ACHN (cell line): ENCODE measurements at places on chromosomes 16 and 17.

DNA sequence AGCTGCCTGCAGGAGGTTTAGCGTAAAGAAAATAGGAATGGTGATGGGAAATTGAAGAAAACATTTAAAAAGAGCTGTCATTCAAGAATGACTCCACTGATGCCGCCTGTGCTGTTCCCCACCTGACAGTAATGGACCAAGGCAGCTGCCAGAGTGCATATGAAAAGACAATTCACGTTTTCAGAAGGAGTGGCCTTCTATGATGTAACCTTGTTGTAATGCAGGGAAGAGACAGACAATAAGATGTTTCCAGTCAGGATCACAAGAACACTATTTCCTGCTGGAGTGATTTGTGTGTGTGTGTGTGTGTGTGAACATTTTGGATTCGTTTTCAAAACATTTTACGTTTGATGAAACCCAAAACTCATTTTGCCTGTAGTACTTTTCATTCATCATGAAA lies 203.7 kb downstream of the LGALS9B start:
- DNase-seq, result no peak

DNA sequence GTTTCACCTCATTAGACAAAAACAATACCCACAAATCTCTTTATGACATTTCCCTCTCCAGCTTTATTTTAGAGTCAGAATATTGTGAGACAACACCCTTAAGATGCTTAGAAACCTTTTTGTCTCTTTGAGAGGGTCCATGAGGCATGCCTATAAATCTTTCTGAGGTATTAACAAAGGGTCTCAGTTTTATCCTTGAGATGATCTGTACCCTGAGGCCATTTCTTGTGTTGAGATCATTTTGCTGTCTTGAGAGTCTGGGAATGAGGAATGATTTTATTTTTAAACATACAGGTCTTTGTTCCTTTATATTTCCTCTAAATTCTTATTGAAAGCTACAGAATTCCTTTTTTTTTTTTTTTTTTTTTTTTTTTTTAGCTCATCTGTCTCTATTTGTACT lies 179.7 kb upstream of the HS3ST4 start:
- DNase-seq, result no peak

GRCh38 chr17:50107790-50108414 lies 12.8 kb downstream of the PDK2 start:
- no peak for DNase-seq

- DNase-seq, result no peak
These were observed 227.3 kb downstream of the CCDC182 start for GRCh38 chr17:57517632-57518456.

GRCh38 chr16:86959091-86959651 lies 358.0 kb downstream of the C16orf95 start:
- no peak for DNase-seq

DNA sequence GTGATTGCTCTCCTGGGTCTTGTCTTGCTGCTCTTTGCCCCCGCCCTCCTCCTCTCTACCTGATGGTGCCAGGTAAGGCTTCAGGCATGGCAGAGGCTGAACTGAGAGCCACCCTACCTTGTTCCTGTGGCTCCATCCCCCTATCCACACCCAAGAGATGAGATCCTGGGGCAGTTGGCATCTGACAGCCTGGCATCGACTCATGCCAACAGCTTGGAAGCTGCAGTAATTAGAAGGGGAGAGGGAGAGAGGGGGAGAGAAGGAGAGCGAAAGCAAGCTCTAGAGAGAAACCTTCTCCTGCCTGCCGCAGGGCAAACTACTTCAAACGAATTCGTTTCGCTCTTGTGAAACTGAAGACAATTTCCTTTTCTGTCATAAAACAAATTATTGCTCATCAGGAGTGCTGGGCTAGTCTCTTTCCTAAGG lies 13.8 kb upstream of the SP6 start:
- no peak for DNase-seq

DNA sequence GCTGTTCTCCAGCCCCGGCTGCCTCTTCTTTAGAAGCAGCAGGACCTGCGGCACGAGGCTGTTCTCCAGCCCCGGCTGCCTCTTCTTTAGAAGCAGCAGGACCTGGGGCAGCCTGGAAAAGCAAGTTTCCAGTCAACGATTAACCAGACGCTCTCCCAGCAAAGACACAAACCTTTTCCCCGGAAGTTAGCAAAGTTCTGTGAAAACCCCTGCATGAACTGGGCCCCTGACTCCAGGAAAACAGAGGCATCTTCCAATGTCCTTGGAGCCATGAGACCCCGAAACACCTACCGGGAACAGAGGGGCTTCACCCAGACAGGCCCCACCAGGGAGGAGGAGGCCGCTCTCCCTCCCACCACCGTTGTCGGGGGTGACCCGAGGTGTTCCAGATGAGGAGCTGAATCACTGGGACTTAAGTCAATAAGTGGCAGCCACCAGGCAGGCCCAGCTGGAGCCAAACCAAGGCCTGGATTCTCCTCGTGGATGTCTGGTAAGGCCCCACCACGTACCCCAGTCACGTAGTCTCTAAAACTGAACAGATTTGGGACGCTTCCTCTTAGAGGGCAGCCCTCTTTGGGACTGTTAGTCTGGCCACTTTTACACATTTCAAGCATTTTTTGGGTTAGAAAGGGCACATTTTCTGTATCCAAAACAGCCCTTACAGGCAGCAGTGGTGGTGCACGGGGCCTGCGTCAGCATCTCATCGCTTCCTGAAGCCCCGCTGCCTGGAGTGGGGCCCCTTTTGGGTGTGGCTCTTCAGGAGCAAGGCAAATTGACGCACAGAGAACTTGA lies at the start of gene RPH3AL:
RPH3AL (minus strand) TSS at position 387 of the 792 bp plus-strand sequence. CDS start 25,264 bp downstream, outside the sequence.
- DNase-seq, result peak; percentile 92

- DNase-seq, result no peak
These were observed 3.4 kb downstream of the MAPK8IP3 start for GRCh38 chr16:1709356-1709755.

- DNase-seq, result no peak
These were observed 11.1 kb downstream of the SPATA33 start for GRCh38 chr16:89668790-89669158.

GRCh38 chr16:77273-77806 lies 685 bp upstream of the MPG start:
- peak; percentile 78 for DNase-seq

- no peak for DNase-seq
These were observed 40.1 kb downstream of the SCNN1B start for GRCh38 chr16:23342083-23342640.

- DNase-seq, result peak; percentile 79
These were observed 5.0 kb downstream of the SLC5A2 start for GRCh38 chr16:31487720-31488467.

- peak; percentile 77 for DNase-seq
These were observed 597 bp downstream of the LIG3 start for GRCh38 chr17:34980681-34981537.

DNA sequence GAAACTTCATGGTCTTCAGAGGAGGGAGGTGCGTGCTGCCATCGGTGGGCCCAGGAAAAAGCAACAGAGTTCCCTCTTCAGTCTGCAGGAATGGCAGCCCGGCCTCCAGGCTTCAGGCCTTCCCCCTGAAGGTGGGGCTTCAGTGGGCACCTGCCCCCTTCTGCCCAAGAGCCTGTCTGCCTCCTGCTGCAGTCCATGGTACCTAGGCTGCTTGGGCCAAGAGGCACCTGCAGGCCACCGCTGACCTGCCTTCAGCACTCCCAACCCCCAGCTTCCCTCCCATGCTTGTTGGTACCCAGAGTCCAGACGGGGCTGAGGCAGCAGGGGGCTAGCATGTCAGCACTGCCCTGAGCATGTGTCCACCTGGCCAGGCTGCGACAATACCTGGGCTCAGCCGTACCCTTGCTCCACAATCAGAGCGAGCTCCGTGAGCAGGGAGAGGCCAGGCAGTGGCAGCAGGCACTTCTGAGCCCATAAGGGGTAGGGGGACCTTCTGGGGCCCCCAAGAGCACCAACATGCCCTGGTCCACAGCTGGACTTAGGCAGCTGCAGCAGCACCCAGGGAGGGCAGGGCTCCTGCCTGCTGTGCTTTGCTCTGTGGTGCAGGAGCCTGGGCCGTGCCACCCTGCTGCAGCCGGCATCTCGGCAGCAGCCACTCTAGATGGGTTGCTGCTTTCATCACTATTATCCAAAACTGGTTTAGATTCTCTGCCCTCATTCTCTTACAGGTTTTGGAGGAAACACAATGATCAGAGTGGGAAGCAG lies 77.2 kb upstream of the AKTIP start:
- DNase-seq, result no peak

- peak; percentile 96 for DNase-seq
These were observed 75.6 kb downstream of the CHD9 start for GRCh38 chr16:53130159-53131049.

DNA sequence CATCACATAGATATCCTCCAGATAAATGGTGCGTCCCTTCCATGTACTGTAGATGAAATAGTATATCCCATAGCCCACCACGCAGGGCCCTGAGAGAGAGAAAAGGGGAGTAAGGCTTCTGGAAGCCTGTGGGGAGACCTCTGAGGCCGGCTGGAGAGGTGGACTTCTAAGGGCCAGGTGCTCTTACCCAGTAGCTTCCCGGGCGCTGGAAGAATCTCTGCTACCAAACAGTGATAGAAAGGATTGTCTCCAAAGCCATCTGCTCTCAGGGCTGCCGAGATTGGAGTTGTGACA lies 718 bp downstream of the SAT2 start:
- DNase-seq, result no peak

DNA sequence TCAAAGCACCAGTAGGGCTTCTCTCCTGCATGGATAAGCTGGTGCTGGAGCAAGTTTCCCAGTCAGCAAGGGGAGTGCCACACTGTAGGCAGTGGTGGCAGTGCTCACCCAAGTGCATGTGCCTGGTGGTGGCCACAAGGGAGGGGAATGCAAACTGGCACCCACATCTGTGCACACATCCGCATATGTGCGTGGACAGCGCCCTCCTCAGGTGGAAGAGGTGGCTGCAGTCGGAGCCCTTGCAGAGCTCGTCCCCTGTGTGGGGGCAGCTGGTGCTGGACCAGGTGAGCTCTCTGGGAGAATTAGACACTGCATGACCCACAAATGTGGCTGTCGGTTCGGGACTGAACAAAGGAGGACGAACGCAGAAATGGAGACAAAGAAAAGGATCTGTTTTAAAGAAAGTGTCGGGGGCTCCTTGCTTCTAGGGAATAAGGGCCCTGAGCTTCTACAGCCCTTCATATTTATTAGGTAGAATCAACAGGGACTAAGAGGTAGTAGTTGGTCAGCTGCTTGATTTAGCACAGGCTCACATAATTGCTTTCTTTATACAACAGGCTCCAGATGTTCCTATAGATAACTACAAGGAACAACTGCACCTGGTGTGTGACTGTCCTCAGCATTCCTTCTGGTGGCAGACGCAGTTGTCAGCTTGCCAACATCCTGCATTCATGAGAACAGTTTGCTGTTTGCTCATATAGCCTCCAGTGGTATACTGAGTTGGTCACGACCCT lies 5.3 kb upstream of the ZNF689 start:
- DNase-seq, result peak; percentile 78

DNA sequence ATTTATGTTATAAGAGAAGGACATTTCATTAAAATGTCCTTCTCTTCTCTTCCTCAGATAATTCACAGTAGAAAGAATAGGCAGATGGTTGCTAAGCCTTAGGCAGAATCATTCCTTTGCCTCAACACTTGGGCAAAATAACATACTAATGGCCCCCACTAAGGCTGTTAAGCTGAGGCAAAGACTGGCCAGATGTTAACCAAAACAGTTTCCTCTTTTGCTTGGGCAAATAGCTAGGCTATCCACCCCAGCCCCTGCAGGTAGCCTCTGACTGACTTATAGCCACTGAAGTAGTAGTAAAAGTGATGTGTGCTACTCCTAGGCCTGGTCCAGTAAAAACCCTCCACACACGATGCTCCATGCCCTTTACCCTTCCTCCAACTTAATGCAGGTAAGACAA lies 55.2 kb downstream of the SPAG9 start:
- no peak for DNase-seq

- DNase-seq, result no peak
These were observed 14.7 kb upstream of the SDK2 start for GRCh38 chr17:73658821-73659515.

- no peak for DNase-seq
These were observed 220.1 kb downstream of the ZFHX3 start for GRCh38 chr16:72827866-72828265.

DNA sequence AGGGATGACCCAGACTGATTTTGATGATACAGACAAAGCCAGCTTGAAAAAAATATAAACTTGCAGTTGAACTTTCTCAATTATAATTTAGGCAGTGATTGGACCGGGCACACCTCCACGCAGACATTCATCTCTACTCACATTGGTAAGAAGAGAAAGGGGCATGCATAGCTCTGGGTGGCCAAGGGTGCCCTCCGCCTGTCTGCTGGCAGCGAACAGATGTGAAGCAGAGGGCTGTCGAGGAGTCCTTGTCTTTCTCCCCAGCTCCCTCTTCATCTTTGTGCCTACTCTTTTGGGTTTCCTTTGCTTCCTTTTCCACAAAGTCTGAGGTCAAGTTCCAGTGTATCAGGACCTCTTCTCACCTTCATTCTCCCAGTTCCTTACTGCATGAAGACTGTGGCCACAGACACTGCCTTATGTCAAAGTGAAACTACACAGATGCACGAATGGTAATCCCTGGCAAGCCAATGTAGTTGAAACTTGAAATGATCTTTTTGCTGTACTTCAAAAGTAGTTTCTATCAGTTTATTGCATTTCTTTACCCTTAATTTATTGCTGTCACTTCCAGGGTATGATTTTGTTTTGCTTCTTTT lies 343.7 kb upstream of the SOX9 start:
- no peak for DNase-seq
